ENCODE measurements at places on chromosomes 7 and 10.

GRCh38 chr10:84084342-84084741 lies 55.0 kb upstream of the GHITM start:
- DNase-seq = no peak

DNA sequence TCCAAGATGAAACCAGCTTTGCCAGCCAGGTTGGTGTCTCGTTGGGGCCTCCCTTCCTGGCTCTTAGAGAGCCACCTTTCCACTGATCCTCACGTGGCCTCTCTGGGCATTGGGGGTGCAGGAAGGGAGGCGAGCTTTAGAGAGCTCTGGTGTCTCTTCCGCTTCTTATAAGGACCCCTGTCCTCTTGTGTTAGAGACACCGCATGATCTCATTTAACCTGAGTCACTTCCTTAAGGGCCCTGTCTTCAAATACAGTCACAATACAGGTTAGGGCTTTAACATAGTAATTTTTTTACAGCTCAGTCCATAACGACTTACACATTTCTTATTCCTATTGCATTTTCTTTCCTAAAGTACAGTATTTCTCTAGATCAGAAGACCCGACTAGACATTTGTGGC lies 535.8 kb downstream of the SDK1 start:
- no peak for DNase-seq

DNA sequence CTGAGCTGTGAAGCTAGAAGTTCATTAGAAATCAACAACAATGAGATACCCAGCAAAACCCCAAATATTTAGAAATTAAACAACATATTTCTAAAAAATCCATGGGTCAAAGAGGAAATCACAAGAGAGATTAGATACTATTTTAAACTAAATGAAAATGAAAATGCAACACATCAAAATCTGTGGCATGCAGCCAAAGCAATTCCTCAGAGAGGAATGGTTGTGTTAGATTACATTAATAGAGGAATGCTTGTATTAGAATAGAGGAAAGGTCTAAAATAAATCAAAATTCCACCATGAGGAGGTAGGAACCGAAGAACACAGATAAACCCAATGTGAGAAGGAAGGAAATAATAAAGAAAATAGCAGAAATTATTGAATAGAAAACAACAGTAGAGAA lies 642.1 kb upstream of the GALNT17 start:
- DNase-seq = no peak

DNA sequence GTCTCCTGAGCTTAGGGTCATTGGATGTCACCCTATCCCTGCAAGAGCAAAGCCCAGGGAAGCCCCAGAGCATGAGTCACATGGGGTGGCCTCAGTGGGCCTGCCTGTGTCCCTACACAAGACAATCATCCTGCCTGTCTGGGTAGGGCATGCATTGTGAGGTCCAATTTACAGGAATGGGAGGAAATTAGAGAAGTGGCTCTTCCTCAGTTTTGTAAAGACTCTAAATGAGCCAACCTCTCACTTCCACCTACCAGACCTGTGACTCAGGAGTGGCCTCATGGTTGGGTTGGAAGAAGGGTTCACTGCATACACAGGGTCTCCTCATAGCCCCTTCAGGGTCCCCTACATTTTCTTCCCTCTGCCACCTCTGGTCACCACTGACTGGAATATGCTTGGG lies 43.6 kb upstream of the SMNDC1 start:
- DNase-seq = no peak

DNA sequence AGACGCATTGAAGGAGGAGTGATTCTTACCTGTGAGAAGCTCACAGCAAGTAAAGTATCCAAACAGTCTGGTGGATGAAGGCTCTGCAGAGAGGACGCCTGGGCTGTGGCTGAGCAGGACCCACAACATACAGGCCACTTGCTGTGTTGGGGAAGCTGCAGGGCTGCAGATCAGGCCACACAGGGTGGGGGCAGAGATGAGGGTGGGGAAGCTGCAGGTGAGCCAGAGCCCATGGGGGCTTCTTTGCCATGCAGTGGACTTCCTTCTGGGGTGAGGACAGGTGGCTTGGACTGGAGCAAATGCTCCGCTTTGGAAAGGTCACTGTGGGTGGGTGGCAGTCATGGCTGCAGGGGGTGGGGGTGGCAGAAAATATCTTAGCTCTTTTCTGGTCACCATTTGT lies 214.8 kb downstream of the GLRX3 start:
- DNase-seq = no peak

DNA sequence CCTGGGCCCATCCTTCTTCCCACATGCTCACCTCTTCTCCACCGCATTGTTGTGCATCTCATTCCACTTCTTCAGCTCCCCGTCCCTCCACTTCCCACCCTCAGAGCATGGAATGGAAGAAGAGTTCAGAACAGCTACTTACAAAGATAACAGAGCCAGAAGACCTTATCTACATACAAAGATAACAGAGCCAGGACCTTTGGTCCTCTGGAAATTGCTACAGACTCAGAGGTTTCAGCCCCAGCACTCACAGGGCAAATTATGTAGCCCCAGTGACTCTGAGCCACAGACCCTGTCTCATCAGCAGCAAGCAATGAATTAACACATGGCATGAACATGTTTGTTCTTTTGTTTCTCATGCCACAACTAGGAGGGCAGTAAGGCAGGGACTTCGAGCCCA lies 28.7 kb upstream of the SLC29A3 start:
- DNase-seq = no peak

GRCh38 chr7:691361-692045 lies 35.0 kb upstream of the DNAAF5 start:
- DNase-seq = no peak

GRCh38 chr7:157339777-157340677 lies 3.2 kb downstream of the DNAJB6 start:
- no peak for DNase-seq

- no peak for DNase-seq
These were observed 2.4 kb upstream of the EGR2 start for GRCh38 chr10:62818426-62819011.

DNA sequence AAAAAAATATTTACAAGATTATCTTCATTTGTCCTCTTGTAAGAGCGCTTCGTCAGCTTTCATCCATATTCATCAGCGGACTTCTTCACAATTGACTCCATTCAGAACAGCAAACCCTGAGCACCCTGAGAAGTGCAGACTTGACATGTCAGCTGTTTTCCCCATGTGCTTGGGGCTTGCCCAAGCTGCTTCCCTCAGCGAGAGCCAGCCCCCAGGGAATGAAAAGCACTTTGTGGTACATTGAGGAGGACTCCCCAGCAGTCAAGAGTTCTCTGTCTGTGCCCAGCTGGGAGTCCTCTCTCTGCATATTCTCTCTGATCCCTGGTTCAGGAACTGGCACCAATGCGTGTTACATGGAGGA lies 22.7 kb downstream of the HKDC1 start:
- peak; percentile 91 for DNase-seq

GRCh38 chr7:103577059-103577458 lies 131.1 kb upstream of the SLC26A5 start:
- DNase-seq = no peak

All from putamen (tissue), 1 donor.